Stimulated activated CD8-positive, alpha-beta memory T cell treated with anti-CD3 and anti-CD28 coated beads, Interleukin-4, amount 100 ng/mL, for 48 hours (primary cell): ENCODE measurements at places on chromosomes 1 and 21.

DNA sequence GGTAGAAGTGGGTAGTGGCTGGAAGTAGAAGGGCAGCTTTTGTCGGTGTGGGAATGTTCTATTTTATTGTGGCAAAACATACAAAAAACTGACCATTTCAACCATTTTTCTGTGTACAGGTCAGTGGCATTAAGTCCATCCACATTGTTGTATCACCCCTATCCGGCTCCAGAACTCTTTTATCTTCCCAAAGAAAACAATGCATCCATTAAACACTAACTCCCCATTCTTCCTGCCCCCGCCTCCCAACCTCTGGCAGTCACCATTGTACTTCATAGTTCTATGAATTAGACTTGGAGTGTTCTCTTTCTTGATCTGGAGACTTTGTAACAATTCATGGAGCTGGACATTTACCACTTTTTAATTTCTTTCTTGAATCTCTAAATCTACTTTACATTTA lies 55.7 kb downstream of the DEGS1 start:
- DNase-seq = no peak

- no peak for DNase-seq
Measured at GRCh38 chr1:69570356-69570755, 2.6 kb downstream of the LRRC7 start.

DNA sequence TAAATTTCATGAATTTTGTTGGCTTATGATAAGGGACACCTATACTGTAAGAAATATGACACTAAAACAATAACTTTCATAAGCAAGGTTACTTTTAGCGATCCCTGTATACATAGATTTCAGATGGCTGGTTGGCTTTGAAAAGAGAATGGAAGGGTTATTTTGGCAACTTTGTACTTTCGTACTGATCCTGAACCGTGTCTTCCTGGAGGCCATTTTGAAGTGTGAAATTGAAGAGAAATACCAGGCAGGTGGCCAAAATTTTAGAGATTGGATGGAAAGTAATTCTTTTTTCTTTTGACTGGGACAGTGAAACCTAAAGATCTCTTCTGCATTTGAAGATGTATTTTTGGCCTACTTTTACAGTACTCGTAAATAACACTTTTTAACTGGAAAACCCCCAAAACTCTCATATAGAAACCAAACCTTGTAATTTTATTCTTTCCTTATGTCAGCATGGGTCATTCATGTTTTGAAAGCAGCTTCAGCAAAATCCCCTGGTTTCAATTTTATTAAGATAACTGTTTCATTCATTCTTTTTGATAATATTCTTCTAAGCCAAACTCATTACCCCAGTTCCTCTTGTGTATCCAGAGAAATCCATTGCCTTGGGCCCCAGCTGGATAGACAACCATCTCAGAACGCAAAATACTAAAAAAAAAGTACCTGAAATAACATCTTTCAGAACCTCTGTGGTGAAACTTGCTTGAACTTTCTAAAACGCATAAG lies 38.4 kb upstream of the ZNF281 start:
- DNase-seq = no peak

DNA sequence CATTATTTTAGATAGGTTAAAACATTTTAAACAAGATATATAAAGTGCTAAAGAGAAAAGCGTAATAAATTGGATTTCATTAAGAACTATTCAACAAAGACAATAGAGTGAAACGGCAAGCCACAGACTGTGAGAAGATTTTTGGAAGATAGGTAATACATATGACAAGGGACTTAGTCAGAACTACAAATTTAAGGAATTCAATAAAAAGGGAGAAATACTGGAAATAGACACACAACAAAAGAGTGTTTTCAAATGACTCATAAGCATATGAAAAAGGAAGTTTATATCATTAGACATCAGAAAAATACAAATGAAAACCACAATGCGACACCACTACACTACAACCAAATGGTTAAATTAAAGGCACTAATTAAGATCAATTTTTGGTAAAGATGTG lies 90.5 kb downstream of the GDAP2 start:
- no peak for DNase-seq

DNA sequence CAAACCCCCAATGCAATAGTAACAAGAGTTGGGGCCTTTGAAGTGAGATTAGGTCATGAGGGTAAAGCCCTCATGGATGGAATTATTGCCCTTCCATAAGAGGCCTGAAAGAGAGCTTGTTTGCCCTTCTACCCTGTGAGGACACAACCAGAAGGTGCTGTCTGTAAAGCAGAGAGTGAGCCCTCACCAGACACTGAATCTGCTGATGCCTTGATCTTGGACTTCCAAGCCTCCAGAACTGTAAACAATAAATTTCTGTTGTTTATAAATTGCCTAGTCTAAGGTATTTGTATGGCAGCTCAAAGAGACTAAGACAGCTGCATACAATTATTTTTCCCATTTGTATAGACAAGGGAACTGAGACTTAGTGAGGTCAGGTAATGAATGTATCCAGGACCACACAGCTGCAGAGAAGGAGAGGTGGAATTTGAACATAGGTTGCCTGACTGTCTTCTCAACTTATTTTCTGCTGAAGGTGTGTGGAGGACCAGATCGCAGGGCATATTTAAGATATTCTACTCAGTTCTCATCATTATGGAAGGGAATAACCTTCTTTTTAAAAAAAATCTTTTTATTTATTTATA lies 18.7 kb downstream of the IL23R start:
- DNase-seq = no peak

DNA sequence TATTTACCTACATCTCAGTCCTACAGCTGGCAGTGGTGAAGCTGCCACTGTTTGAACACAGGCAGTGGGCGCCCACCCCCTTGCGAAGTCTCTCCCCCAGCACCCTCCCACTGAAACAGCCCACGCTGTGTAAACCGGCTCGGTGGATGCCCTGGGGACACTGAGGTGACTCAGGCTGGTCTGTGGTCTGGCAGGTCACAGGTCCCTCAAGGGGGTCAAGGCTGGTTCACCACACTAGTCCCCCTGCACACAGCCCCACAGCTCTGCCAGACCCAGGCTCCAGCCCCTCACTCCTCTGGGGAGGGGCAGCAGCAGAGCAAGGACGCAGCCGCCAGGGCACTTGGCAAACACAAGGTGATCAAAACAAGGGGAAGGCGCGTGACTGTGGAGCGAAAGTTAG lies 7.6 kb downstream of the CHD5 start:
- no peak for DNase-seq

GRCh38 chr21:20511216-20511880 lies 486.9 kb upstream of the NCAM2 start:
- no peak for DNase-seq

DNA sequence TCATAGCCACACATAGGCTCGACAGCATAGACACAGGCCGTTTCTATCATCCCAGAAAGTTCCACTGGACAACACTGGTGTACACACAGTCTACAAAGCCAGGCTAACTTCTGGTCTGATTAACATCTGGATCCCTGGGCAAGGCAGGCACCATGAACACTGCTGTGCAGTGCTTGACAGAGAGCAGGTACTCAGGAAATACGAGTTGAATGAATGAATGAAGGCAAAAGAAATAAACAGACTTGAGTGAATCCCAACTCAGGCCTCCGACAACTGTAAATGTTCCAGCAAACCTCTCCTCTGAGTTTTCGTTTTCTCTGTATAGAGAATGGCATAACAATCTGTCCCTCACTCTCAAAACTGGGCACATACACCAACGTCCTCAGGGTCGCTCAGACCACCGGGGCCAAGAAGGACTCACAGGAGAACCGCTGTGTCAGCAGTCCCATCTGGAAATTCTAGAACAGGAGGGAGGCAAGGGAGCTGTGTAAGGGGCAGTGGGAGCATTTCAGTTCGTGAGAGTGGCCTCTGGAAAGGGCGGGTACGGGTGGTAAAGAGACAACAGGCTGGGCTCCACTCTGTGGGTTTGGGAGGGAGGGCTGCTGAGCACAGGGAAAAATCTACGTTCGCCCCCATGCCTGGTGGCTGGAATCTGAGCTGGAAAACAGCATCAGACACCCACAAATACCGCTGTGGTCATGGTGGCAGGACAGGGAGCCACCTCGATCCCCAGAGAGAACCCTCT lies 15.1 kb upstream of the ECE1 start:
- DNase-seq = no peak

GRCh38 chr1:92515796-92516201 lies 29.1 kb upstream of the GFI1 start:
- no peak for DNase-seq

DNA sequence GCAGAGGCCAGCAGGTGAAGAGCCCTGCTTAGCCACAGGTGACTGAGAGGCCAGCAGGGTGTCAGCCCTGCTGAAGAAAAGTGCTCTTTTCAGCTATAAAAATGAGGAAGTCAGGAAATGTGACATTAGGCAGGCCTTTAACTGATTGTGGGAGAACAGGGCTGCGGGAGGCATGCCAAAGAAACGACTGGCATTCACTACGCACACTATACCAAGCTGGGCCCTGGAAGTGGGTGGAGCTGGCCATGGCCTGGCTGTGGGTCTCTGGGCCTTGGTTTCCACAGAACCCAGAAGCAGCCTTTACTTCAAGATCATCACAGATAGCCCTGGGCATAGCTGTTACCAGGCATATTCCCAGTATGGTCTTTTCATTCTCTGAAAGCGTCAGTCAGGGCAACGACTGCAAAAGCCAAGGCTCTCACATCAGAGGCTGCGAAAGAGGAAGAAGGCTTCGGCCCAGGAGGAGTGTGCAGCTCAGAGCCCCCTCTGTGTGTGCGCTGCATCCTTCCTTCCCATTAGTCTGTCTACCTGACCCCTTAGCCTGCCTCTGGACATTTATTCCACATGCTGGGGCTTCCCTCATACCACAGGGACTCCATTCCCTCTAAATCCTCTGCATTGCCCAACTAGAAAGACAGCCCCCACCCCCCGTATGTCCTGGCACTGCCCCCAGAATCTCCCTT lies 14.3 kb downstream of the SLC2A1 start:
- DNase-seq = no peak

- DNase-seq = no peak
Measured at GRCh38 chr1:95650631-95651030, 416.6 kb downstream of the RWDD3 start.

DNA sequence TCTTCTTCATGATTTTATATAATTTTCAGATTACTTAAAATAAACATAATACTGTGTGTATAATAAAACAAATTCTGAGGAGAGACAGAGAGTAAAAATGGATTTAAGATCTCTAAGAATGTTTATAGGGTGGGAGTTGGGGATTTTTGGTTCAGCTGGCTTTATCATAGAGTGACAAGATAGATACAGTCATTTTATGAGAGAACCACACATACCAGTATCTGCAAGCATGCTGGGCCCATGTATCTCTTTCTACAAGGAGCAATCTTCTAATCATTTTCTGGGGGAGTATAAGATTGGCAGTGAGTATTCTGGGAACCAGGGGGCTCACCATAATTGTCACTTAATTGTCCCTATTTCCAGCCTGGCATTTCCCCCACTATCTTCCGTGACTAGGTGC lies 64.3 kb upstream of the DUSP10 start:
- no peak for DNase-seq

- peak; percentile 65 for DNase-seq
Measured at GRCh38 chr1:3775490-3776230, 3.1 kb downstream of the SMIM1 start.

- DNase-seq = no peak
Measured at GRCh38 chr1:24468685-24469316, 33.8 kb upstream of the RCAN3 start.

- DNase-seq = no peak
Measured at GRCh38 chr1:56570924-56571372, 8.4 kb downstream of the PLPP3 start.

DNA sequence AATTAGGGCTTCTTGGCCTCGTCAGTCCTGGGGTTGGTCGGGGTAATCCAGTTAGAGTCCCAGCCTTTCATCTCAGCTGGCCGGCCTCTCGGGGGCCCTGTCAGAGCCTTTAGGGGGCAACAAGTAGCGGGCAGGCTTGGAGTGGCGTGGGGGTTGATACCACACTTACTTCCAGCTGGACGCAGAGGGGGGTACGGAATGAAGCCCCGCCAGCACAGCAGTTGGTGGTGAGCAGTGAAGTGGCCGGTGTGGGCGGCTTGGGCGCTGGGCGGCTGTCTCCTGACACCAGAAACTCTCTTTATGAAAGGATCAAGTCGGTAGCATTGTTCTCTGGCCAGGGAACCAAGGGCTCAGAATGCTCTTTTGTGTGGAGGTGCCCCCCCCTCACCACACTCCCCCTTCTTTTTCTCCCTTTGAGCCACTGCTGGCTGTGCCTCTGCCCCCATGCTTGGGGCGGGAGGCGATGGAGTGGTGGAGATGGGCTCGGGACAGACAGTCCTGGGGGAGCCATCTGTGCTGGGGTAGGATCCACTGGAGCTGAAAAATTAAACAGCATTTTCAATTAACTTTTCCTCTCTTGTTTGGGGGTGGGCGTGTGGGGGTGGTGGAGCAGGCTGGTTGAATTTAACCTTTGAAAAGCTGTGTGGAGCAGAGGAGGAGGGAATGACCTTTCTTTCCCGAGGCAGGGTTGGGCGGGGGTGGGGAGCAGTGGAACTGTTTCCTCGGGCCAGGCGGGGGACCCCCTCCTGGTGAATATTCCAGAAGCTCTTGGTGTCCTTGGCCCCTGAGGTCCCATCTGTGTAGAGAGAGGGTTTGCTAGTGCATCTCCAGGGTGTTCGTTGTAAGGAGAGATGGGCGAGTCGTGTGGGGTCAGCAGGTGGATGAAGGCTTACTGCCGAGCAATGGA lies 102.7 kb downstream of the RNF220 start:
- no peak for DNase-seq
